ENCODE measurements at places on chromosomes 7 and 10.

DNA sequence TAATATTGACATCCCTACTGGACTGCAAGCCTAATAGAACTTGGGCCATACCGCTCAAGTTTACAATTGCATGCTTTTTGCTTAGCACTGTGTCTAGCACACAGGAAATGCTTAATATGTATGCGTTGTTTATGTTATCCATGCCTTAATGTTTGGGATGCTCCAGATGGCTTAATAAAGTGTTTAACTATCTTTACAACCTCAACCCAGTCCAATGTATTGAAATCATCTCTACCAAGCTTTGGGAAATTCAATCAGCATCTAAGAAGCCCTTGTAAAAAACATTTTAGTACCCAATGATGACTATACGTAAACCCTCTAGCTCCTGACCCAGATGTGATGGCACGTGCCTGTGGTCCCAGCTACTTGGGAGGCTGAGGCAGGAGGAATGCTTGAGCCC lies 40.0 kb downstream of the CALD1 start:
- DNase-seq = no peak

- DNase-seq = no peak
Measured at GRCh38 chr7:77338260-77338659, 77.9 kb downstream of the GSAP start.

GRCh38 chr7:99020413-99020715 lies 123.5 kb downstream of the SMURF1 start:
- no peak for DNase-seq

DNA sequence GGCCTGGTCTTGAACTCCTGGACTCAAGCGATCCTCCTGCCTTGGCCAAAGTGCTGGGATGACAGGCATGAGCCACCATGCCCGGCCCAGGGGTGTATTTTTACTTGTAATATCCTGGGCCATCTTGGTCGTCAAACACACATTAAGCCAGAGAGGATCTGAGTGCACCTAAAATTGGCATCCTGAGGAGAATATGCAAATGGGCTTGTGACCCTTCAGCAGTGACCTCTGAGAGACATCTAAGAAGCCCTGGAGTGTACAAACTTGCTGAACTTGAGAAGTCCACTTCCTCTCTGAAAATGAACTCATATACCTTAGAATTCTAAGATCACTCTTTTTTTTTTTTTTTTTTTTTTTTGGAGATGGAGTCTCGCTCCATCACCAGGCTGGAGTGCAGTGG lies 372.0 kb upstream of the C7orf33 start:
- no peak for DNase-seq

- DNase-seq = no peak
Measured at GRCh38 chr10:60948851-60949250, 4.9 kb upstream of the RHOBTB1 start.

DNA sequence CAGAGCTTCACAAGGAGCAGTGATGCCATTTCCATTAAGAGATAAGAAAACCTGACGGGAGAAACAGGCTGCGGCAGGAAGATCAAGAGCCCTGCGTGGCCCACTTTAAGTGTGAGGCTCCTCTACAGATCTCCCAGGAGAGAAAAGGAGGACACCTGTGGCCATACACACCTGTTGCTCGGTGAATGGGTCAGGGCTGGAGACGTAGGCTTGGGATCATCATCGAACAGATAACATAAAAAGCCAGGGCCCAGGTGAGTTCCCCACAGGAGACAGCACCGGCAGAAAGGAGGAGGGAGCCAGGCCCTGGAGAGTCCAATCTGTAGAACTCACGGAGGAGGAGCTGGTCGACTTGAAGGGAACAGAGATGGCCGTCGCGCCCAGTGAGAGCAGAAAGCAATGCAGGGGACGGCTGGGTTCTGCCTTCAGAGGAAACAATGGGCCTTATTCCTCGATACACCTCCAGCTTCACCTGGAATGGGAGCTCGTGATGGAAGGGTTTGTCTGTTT lies 556.8 kb downstream of the DNAJB6 start:
- no peak for DNase-seq

GRCh38 chr10:121927318-121927840 lies 452 bp downstream of the ATE1 start:
- DNase-seq = no peak

GRCh38 chr7:128203047-128203491 lies 38.0 kb upstream of the LEP start:
- DNase-seq = peak; percentile 34

DNA sequence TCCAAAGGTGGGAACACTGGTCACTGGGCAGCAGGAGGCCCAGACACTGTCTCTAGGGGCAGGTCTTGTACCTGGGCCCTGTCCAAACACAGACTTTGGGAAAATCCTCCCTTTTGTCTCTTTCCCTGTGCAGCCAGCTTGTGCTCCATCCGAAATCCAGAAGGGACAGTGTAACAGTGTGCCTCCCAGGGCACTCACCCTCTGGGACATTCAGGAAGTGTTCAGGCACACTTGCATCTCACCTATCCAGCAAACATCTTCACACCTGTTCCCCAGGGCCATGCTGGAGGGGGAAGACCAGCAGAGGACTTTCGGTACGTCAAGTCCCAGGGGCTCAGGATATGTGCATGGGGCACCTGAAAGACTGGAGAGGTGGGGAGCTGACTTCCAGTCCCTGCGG lies 38.9 kb downstream of the TNS3 start:
- no peak for DNase-seq

GRCh38 chr10:6579183-6579903 lies 733 bp downstream of the PRKCQ start:
- DNase-seq = no peak

DNA sequence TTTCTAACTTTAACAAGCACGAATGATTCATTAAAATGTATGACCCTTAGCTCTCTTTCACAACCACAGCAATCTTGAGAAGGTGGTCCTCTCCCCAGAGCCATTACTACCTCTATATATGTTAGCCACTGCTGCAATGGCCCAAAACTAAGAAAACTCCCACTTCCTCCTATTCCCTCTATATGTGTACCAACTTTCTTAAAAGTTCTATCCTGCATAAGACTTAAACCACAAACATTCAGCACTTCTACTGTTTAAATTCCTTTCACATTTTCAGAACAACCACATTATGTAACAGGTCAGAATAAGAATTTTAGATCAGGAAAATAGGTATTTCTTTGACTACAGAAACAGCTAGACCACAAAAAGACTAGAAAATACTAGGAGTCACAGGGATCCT lies 36.2 kb downstream of the WASL start:
- no peak for DNase-seq

GRCh38 chr7:91193141-91193540 lies 71.1 kb upstream of the FZD1 start:
- DNase-seq = no peak

- DNase-seq = no peak
Measured at GRCh38 chr10:60390224-60390626, 550 bp upstream of the ANK3 start.

- DNase-seq = no peak
Measured at GRCh38 chr7:30559611-30560010, 35.1 kb upstream of the GARS1 start.

- no peak for DNase-seq
Measured at GRCh38 chr7:28180031-28180363, 598 bp downstream of the JAZF1 start.

GRCh38 chr10:7756360-7756992 lies 31.3 kb downstream of the KIN start:
- no peak for DNase-seq

DNA sequence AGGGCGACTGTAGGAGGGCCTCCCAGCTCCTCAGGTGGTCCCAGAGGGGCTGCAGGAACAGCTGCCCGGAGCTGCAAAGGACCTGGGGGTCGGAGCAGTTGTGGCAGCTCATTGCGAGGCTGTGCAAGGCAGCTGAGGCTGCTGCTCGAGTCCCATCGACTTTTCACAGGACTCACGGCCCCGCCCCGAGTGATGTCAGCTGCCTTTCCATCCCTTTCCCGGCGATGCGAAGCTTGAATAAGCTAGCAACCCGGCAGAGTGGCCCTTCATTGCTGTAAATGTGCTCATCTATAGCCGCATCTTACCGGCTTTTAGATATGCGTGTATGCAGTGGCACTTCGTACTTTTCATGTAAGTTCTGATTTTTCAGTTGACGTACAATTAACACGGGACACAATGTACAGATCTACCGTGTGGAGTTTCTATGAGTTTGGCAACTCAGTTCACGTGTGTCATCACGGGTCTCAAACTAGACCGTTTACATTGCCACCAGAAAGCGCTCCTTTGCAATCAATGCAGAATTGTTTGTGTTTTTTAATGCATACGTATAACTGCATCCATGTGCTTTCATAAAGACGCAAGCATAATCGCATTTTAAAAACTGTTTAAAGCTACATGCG lies at the start of gene CH25H:
TSS of gene CH25H (minus strand) at position 137 of the 620 bp plus-strand sequence. CDS start at position 112, 25 bp downstream.
- DNase-seq = peak; percentile 56

DNA sequence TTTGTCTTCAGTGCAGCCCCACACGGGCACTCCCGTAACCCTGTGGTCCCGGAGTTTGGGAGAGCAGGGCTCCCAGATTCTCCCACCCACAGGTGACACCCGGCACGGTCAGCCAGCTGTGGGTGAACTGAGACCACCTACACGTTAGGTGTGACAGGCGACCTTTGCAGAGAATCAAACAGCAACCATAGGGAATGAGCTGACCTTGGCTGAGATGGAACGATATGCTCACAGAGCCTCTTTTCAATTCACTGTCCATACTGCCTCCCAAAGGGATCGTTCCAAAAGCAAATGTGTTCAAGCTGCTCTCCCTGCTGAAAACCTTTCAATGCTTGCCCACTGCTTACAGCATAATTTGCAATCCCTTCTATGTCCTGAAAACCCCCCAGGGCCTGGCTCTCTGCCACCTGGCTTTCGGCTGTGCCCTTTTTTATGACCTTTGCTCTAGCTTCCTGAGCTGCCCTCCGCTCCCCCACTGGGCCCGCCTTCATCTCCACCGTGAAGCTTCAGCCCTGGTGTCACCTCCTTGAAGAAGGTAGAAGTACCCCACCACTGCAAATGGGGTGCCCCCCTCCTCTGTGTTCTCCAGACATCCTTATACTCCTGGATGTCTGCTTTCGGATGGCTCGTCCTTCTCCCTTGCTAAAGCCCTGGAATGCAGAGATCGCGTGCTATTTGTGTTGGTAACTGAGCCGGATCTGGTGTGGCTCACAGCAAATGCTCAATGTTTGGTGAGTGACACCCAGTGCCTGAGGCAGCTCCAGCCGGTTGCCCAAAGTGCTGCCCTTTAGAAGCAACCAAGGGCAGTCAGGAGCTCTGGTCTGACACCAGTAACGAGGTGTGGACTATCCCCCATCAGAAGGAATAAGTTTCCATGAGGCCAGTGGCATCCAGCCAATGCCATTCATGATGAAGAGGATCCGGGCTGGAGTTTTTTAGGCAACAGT lies 90.4 kb downstream of the KIAA1549 start:
- no peak for DNase-seq

DNA sequence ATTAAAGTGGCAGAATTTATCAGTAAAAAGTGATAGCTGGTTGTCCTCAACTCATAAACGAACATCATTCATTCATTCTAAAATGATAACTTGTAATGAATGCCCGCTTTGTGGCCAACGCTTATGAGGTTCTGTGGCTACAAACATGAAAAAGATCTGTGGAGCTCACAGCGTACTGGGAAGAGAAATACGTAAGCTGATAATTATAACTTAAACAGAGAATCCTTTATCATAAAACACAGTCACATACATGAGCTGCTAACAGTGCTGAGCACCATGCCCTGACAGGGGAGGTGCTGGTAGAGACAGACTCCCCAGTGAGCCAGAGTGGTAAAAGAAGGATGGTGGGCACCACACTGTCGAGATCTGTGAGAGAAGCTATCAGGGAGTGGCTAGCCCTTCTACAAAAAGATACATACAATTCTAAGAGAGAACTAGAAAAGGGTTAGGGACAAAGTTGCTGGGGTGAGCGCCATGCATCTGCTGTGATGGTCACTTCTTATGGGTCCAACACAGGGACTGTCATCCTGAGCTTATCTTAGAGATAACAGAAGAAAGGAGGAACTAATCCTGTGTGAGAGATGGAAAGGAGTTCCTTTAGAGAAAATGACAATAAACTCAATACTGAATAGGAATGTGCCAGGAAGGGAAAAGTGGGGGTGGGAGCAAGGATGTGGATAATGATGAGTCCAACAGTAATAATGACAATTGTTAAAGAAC lies 106.7 kb downstream of the USP6NL start:
- DNase-seq = no peak

DNA sequence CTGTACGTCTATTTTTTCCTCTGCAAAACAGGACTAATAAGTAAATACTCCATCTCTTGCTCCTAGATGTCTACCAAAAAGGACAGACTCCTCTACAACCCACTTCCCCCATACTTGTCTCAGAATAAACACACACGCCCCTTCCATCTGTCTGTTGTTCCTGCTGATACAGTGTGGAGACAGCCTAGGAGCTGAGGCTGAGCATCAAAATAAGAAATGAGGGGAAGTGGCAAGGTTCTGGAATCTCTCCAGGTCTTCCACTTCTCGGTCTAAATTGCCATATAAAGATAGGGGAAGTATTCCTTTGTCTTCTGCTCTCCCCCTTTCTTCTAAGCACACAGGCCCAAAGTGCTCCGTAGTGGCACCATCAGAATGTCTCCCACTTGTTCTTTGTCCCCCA lies 30.8 kb upstream of the VSIR start:
- no peak for DNase-seq

GRCh38 chr10:93512565-93512964 lies 16.2 kb downstream of the CEP55 start:
- DNase-seq = no peak

DNA sequence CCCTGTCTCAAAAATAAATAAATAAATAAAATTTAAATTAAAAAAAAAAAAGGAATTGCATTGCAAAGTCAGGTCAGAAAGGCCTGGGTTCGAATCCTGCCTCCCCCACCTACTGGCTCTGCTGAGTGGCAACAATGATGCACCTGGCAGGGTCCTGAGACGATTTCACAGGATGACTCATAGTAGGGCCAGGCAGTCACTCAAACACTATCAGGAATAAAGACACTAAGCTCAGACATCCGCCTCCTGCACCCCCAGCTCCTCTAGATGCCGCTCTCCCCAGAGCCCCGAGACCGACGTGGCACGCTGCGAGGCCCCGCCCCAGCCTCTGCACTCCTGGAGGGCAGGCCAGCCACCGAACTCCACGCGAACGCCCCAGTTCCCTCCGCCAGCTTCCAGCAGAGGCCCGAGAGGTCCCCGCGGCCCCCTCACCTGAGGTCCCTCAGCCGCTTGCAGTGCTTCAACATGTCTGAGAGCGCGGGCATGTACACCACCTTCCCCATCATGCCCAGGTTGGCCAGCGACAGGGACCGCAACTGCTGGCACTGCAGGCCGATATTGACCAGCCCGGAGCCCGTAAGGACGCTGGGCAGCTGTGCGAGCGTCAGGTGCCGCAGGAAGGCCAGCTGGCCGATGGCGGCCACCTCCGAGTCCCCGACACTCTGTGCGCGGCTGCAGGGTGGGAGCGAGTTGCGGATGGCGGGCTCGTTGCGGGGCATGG lies 76.6 kb upstream of the TNRC18 start:
- DNase-seq = no peak

- DNase-seq = no peak
Measured at GRCh38 chr10:79210672-79211071, 136.6 kb upstream of the PPIF start.

Data from caudate nucleus (tissue), 63 donors.